Fibroblast of skin of right biceps (primary cell): ENCODE measurements at places on chromosomes 4 and X.

DNA sequence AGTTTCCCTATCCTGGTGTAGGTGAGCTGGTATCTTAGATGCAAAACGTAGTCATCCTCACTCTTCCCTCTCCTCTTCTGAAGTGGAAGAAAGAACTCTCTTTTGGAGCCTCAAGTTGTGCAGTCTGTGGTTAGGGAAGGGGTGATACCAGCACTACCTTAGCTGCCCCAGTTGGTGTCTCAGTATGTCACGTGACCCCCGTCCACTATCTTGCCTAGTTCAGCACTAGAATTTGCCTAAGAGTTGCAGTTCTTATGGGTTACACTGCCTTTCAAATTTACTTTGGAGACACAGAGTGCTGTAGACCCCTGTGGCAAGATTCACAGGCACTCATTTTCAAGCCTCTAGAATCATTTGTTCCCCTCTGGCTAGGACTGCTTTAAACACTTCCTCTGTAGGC, 322.8 kb upstream of the EDA2R start:
- no peak for DNase-seq

GRCh38 chr4:73308286-73308685, 49.7 kb upstream of the ANKRD17 start:
- DNase-seq, result peak; percentile 52

- DNase-seq, result no peak
Measured at GRCh38 chr4:143085659-143086058, 99.1 kb upstream of the USP38 start.

DNA sequence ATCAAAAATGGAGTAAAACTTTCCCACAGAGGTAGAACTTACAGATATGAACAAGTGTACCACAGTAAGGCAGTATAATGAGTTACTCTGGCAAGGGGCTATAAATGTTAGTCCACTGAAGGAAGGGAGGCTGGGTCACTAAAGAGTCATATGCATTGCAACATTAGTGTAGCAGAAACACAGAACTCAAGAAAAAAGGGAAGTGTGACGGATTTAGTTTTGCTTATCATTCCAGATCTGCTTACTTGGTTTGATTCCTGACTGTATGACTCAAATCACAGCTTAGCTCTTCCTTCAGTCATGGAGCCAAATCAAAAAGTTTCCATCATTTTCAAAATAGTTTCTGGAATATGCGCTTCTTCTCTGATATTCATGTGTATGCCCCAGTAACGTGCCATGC, 148.7 kb downstream of the FSTL5 start:
- peak; percentile 50 for DNase-seq

- peak; percentile 28 for DNase-seq
Measured at GRCh38 chr4:987624-988513, 1.0 kb downstream of the IDUA start.

DNA sequence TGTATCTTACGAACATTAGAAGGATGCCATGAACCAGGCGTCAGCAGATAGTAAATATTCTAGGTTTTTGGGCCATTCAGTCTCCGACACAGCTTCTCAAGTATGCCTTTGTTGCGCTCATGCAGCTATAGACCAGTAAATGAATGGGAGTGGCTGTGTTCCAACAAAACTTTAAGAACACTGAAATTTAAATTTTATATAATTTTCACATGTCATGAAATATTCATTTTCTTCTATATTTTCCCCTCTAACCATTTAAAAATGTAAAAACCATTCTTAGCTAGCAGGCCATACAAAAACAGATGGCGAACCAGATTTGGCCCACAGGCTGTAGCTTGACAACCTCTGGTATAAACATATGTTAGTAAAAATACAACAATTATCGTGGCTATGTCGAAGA, 151.8 kb upstream of the KIT start:
- DNase-seq, result no peak

GRCh38 chr4:24380957-24381665, 203.2 kb downstream of the DHX15 start:
- DNase-seq, result no peak

DNA sequence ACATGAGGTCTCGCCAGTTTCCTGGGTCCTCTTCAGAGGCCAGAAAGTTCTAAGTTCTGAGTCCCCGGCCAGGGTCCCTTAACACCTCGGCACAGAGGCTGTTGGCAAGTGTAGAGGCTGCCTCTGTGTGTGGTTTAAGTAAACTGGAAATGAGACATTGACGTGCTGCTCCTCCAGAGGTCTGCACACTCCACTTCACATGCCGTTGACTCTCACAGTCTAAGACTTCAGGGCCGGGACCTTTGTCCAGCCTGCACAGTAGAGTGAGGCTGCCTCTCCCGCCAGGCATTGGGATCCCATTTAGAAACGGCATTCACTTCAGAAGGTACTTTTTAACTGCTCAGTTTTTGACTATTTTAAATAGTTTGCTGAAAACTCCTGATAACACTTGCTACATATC, 10.6 kb upstream of the TADA2B start:
- no peak for DNase-seq

DNA sequence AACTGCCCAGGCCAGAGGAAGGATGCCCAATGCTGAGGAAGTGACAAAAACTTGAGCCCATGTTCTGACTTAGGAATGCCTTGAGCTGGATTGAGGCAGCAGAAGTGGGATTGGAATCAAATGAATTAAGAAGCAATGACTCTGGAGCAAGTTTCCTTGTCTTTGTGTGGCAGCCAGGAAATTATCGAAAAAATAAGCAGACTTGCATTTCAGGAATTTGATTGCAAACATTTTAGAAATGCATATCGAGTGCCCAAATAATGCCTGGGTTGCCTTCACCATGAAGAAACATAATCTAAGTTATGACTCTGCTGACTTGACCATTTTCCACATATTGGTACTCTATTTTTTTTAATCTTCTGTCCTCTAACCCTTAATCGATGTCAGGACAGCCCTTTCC, 9.5 kb downstream of the CYTL1 start:
- no peak for DNase-seq

- no peak for DNase-seq
Measured at GRCh38 chr4:30790123-30790522, 70.0 kb downstream of the PCDH7 start.
